ENCODE measurements at places on chromosomes 5 and 9. TPM values are rescaled to one million over a fixed set of nuclear protein-coding genes. Genes with fewer than 3 reads are reported as not detected.
A peak's percentile ranks its signal among the peaks of the same experiment; 100 is the strongest.

- DNase-seq: peak; percentile 78
These were observed 73.6 kb upstream of the RPS23 start for GRCh38 chr5:82351754-82352145.

DNA sequence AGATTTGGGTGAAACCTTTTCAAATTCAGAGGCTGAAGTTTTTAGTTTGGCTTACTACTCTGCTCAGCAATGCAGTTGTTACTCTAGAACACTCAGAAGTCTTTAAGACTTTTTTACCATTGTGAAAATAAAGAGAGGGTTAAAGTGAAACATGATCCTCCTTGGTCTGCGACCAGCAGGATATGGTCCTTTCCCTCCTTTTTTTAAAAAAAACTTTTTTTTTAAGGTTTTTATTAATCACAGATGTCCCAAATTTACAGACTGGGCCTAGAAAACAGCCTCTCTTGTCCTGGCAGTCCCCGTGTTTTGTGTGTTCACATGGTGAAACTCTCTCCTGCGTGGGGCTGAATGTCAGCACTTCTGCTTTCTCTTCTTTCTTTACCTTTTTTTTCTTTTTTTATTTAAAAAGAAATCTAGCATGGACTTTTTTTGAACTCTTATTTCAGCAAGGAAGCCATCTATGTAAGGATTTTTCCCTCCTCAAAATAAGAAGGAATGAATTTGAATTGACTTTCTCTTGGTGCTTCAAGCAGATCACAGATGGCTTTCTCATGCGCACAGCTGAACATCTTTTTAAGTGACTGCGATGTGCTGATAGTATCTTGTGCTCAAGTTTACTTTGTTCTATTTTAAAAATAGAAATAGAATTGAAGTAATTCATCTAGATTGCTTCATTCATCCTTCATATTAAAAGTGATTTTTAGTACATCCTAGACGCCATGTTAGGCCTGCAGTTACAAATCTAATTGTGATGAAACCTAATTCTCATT, 128.7 kb upstream of the OTULINL start:
- no peak for DNase-seq

DNA sequence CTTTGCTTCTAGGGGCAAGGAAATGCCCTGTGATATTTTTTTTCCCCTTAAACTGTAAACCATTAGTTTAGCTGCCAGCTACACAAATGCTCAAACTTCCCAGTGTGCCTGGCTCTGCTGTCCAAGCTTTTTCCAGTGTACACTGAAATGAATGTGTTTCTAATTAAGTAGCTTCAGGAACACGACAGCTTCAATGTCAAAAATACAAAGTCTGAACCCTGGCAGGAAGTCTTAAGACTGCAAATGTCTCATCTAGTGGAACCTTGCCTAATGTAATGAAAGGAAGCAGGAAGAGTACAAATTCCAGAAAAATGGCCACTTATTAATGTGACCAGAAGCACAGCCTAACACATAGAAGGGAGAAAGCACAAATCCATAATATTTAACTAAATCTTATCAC, 255.2 kb downstream of the CRB2 start:
- no peak for DNase-seq

DNA sequence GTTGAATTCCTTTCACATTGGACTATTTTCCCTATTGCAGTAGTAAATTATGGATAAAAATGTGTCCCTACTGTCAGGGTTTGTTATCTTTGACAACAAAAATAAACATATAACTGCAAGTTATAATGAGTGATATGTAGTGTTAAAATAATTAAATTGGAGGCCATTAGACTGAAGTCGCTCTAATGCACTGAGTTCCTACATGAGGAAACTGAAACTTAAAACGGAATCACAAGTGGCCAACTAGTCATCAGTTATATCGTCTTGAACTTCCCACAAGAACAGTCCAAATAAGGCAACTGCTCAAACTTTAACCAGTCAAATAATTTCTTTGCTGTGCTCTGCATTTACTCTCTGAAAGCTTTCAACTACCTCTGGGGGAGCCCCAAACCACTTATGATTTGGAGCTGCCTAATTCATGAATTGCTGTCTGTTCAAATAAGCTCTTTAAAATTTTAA, 2.1 kb upstream of the IFT74 start:
- no peak for DNase-seq

- no peak for DNase-seq
These were observed 158.7 kb upstream of the GRIN3A start for GRCh38 chr9:101897196-101897595.

DNA sequence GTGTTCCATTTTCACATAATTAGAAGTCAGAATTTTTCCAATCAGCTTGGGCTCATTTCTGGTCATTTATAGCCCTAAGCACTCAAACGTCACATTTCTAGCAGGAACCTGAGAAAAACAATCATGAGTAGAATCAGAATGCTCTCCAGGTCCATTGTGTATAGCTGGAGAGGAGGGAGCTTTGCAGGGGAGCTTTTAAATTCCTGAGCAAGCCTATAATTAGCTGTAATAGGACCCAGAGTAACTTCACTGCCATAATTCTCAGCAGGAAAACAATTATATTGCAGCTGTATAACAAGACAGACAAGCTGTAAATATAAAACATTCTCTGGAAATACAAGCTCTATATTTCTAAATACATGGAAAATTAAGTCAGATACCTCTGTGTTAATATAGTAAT, 637.6 kb upstream of the SGCD start:
- no peak for DNase-seq

DNA sequence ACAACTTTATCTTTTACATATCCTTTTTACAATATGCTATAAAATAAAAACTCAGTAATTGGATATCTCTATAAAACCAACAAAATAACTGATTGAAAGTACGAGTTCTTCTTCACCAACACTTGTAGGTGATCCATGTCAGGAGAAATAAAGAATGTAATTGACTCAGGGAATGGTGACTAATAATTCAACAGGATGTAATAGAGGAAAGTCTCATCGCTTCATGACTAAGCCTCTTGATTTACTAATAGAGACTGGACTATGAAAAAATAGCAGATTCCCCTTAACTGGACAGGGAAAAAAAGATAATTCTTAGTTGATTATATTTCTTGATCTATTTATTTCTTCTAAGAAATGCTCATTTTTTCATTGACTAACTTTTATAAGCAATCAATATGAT, 507.7 kb upstream of the PTGER4 start:
- no peak for DNase-seq

RNF183 gene
- total RNA-seq: not detected

TPPP gene
- total RNA-seq: 0.85 TPM

SH2D3C gene
- 0.23 TPM for total RNA-seq
